ENCODE measurements at places on chromosomes 5 and 9.

DNA sequence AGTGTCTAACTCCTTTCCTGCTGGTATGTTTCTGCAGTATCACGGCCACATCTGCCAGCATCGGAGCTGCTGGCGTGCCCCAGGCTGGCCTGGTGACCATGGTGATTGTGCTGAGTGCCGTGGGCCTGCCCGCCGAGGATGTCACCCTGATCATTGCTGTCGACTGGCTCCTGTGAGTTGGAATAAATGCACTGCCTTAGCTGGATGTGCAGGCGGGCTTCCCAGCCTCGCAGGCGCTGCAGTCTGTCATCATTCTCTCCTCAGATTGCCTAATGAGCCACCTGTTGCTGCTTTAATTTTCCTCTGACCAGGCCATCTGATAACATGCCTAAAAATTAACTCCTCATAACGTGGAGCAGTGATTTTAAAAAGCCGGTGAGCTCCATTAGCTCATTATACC, 79.1 kb upstream of the PLPP6 start:
- DNase-seq: no peak

- no peak for DNase-seq
Measured at GRCh38 chr9:88593537-88594185, 58.7 kb downstream of the NXNL2 start.

DNA sequence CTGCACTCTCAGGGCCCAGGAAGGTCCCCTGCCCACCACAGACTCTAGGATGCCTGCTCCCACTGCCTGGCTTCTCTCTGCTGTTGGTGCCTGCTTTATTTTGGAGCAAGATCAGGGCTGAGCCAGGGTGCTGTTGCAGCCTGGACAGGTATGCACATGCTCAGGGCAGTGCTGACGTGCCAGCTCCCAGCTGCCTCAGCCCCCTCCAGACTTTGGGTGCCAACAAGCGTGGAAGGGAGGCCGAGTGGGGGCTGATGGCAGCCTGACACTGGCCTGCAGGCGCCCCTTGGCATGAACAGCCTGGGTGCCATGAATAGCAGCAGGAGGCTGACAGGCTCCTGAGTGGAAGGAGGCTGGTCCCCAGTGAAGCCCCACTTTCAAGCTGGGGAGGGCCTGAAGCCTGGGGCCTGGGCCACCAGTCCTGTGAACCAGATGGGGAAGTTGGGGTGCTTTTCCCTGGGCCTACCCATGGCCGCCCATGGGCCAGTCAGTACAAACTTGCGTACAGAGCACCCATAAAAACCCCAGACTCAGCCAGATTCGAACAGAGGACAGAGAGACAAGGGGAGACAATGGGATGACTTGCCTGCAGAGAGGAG, 6.8 kb downstream of the AMBP start:
- DNase-seq: no peak

- DNase-seq: no peak
Measured at GRCh38 chr5:64213011-64213410, 47.4 kb downstream of the RNF180 start.

DNA sequence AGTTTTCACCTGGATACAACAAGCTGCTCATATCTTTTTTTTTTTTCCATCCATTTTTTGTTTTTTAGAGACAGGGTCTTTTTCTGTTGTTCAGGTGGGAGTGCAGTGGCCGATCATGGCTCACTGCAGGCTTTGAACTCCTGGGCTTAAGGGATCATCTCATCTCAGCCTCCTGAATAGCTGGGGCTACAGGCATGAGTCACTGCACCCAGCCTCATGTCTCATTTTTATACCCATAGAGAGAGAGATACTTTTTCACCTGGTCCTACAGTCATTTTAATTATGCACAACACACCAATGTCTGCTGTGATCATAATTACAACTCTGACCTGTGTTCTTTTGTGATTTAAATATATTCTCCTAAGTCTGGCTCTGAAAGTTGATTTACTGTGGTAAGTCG, 84.4 kb downstream of the KIF4B start:
- no peak for DNase-seq

GRCh38 chr9:6581253-6581652, 64.3 kb downstream of the GLDC start:
- no peak for DNase-seq

DNA sequence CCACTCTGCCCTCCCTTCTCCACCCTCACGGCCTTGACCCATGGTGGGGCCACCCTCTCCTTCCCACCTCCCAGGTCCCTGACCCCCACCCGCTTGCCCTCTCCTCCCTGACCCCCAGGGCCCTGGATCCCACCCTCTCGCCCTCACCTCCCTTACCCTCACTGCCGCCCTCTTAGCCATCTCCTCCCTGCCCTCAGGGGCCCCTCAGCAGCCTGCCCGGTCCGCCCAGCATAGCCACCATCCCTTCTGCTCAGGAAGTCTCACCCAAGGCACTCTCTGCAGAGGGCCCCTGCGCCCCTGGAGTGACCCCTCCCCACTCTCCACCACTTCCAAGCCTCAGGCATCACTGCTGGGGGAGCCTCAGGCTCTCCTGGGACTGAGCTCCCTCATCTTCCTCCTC, 66.3 kb downstream of the MRPL36 start:
- DNase-seq: no peak

- DNase-seq: no peak
Measured at GRCh38 chr9:126939821-126940221, 25.2 kb downstream of the RALGPS1 start.

GRCh38 chr9:118533850-118534249, 829.6 kb downstream of the TLR4 start:
- DNase-seq: no peak

DNA sequence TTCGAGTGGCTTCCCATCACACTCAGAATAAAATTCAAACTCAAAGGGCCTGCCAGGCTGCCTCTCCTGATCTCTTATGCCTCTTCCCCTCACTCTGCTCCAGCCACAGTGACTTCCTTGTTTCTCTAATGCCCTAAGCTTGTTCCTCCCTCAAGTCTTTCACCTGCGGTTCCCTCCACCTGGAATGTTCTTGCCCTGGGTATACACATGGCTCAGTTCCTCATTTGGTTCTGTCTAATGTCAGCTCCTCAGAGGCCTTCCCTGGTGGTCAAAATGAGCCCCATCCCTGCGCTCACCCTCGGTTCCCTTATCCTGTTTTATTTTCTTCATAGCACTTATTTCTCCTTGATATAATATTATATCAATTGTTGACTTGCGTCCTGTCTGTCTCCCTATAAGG, 12.7 kb upstream of the CYSTM1 start:
- DNase-seq: no peak

- no peak for DNase-seq
Measured at GRCh38 chr9:111051400-111051799, 13.1 kb upstream of the LPAR1 start.

- no peak for DNase-seq
Measured at GRCh38 chr5:24368115-24368514, 276.7 kb downstream of the CDH10 start.

- DNase-seq: no peak
Measured at GRCh38 chr9:27714388-27714787, 141.1 kb upstream of the C9orf72 start.

GRCh38 chr9:4979239-4979638, 5.8 kb upstream of the JAK2 start:
- DNase-seq: no peak

DNA sequence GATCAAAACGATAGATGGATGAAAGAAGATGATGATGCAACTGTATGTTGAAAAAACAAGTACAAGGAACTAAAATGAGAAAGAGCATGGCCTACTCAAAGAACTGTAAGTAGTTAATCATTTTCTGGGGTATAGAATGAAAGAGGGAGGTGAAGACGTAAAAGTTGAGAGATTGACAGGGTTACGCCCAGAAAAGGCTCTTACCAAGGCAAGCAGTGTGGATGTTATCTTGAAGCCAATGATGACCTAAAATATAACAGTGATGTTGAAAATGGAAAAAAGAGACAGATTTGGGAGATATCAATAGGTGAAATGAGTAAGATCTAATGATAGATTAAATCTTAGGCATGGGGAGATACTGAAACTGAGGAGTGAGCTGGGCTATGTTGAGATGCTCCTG, 80.4 kb upstream of the GNAQ start:
- DNase-seq: no peak

GRCh38 chr9:82535432-82535998, 527.4 kb downstream of the RASEF start:
- no peak for DNase-seq

DNA sequence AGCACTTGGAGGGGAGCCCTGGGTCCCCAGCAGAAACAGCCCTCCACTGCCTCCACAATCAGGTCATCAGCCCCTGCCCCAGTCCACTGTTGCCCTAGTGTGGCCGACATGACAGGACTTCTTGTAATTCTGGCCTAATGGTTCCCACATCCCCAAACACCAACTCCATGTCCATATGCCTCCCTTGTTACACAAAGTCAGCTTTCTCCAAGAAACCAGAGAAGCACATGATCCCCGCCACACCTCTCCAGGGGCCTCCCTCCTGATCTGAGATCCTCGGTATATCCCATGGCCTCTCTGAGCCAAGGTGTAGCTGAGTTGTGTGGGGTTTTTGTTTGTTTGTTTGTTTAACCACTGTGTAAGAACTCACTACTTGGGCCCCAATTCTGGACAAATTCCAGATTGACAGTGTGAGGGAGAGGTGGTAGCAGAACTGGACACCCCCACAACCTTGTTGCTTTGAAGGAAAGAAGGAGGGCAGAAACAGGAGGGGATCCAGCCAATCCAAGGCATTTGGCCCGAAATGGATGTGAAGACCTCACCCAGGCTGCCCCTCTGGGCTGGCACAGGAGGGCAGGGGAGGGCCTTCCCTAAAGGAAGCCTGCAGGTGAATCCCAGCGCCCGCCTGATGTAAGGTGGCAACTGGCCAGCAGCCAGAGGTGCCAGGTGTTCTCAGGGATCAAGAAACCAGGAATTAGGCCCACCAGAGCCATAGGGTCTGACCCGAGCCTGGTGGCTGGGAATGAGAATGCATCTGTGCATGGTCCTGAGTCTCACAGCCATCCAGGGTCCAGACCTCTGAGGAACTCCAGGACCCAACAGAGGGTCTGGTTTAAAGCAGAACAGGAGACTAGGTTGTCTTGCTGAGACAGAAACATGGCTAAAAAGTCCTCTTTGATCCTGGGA, 13.4 kb downstream of the IRF1 start:
- no peak for DNase-seq

GRCh38 chr5:73174100-73174815, 1.3 kb downstream of the TMEM174 start:
- DNase-seq: no peak

GRCh38 chr5:138664276-138664943, 88.8 kb upstream of the CTNNA1 start:
- no peak for DNase-seq

DNA sequence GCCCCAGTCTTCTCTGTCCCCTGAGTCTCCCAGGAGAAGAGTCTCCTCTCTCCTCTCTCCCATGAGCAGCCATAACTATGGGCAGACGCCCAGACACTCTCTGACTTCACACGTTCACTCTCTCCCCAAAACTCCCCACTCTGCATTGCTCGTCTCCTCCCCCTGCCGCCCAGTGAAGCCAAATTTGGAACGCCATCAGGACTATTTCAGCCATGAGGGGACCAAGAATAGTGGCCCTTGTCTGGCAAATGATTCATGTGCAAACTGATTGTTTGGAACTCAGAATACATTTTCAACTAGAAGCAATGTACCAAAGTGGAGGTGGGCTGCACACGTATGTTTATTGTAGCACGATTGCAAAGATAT, 20.9 kb downstream of the CMBL start:
- no peak for DNase-seq

GRCh38 chr5:161278739-161279660, 267.5 kb downstream of the GABRB2 start:
- DNase-seq: no peak

DNA sequence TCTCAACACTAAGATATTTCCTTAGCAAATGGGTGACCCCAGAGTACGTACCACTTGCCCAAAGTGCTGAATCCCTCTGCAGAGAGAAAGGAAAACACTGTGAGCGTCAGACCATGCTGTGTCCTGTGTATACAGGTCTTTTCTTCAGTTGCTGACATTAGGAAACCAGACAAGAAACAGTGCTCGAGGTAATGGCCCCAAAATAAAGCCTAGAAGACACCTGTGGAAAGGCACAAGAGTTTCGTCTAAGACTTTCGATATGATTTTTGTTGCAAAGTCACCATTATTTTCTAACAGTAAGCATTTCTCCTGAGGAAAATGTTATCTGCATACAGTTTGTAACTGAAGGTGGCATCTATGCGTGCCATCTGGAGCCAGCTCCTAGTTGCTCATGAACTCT, 62.0 kb upstream of the SIMC1 start:
- no peak for DNase-seq

DNA sequence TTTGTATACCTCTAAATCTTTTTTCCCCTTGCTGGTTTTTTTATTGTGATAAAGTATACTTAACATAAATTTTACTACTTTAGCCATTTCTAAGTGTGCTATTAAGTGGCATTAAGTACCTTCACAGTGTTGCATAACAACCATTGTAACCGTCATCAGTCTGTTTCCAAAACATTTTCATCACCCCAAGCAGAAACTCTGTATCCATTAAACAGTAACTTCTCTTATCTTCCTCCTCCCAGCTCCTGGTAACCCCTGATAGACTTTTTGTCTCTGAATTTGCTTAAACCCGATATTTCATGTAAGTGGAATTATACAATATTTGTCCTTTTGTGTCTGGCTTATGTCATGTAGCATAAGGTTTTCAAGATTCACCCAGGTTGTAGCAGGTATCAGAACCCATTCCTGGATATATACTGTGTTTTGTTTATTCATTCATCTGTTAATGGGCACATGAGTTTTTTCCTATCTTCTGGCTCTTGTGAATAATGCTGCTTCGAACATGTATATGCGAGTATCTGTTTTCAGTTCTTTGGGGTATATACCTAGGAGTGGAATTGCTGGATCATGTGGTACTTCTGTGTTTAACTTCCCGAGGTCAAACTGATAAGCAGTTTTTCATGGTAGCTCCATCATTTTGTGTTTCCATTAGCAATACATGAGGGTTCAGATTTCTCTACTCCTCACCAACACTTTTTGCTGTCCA, 66.4 kb downstream of the EHMT1 start:
- DNase-seq: no peak

GRCh38 chr5:16902846-16903245, 33.2 kb downstream of the MYO10 start:
- no peak for DNase-seq

DNA sequence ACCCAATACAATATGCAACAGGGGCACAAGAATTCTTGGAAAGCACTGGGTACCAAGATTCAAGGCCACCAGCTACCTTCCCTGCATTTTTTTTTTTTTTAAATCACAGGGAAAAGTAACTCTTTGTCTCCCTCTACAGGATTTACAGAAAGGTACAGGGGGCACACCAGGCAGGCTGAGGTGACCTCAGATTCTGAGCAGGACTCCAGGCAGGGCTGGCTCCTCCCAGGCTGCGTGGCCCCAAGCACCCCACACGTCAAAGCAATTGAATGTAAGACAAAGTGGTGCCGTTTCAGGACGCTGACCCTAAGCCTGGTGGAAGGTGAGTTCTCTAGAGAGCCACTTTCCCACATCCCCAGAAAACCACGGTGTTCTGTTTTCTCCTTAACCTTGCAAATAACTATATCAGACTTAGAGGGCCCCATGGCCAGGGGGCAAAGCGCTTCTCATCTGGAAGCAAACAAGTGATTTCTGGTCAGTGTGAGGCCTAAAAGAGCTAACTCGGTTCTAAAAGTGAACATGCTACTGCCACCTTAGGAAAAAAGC, 222.6 kb downstream of the ROR2 start:
- no peak for DNase-seq

- no peak for DNase-seq
Measured at GRCh38 chr5:76393035-76393680, 9.9 kb upstream of the IQGAP2 start.

GRCh38 chr9:105861972-105862371, 167.6 kb downstream of the TMEM38B start:
- no peak for DNase-seq

GRCh38 chr5:109786206-109786855, 96.6 kb downstream of the MAN2A1 start:
- no peak for DNase-seq

GRCh38 chr5:112708103-112708622, 29.5 kb upstream of the APC start:
- DNase-seq: no peak

All from cortex of kidney (tissue), 1 donor.